ENCODE measurements at places on chromosomes 3 and 15.

DNA sequence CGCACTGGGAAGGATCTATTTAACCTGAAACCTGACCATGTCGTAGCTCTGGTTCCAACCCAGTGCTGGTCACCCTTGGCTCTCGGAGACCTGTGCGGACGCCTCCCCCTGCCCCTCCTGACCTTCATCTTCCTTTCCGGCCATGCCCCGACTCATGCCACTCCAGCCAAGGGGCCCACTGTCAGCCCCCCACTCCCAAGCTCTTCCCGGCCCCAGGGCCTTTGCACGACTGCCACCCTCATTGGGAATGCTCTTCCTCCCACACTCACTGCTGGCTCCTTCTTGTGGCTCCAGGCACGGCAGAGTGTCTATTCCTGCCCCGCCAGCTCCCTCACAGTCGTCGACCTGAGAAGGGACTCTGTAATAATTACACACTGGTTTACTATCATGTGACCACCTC lies 9.4 kb upstream of the IQSEC1 start:
- no peak for DNase-seq

DNA sequence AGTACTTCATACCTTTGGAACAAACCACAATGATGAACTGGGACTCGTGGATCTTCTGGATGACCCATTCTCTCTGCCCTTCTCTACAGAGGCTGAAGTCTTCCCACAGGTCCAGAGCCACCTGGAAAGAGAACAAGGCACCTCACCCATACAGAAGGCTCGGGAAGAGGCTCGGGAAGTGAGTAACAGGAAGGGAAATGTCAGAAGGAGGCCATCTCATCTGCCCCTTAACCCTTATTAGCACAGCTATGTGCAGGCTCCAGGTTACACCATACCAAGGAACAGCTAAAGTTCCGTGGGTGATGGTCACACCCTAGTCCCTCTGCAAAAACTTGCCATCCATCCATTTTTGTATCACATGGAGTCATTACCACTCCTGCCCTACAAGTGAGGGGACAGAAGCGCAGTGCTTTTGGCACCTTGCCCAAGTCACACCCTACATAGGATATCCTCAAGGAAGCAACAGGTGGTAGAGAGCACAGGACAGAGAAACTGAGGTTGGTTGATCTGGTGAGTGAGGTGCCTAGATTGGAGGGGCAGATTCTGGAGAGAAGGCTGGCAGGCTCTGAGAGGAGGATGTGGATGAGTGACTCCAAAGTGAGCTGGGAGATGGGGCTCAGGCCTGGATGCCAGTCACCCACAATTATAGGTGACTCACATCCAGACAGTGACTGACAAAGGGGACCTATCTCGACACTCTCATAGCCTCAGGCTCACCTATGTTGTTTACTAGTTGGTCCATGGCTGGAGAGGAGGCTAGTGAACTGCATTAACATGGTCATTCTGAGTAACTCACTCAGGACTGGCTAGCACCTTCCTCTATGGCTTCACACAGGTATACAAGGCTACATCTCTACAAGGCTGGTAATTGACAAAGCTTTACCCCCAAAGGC lies 38.2 kb downstream of the SPATA12 start:
- no peak for DNase-seq

- DNase-seq: no peak
These were observed 603.5 kb downstream of the MECOM start for GRCh38 chr3:169060037-169060436.

DNA sequence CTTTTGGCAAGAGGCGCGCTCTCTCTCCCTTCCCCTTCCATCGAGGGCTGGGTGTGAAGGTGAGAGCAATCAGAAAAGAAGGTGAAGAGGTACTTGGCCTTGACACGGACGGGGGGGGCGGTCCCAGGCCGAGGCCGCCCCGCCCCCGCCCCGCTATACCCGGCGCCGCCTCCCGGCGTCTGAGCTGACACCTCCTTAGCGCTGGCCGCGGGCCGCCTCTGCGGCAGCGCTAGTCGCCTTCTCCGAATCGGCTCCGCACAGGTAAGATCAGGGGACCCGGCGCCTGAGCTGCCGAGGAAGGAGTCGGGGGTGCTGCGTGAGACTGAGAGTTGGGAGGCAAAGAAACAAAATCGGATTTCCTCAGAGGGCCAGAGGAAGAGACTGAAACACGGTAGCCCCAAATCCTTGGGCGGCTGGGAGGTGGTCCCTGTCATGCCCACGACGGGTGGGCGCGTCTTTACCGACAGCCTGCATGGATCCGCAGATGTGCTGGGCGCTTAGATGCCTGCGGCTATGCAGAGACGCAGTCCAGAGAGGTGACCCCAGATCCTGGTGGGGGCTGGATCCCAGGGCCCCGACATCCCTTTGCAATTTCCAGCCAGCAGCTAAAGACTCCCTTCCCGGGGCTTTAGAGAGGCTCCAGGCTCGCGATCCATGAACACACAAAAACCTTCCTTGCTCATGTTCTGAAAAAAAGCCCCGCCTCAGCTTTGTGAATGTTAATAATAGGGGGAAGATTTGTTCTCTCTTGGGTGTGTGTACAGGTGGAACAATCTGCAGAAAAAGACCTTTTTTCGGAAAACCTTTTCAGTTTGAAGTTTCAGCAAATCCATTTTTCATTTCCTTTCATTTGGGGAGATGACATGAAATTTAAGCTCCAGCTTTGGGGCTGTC lies at the start of gene ENTPD3:
TSS of gene ENTPD3 (plus strand) at position 184 of the 894 bp plus-strand sequence. CDS start 874 bp downstream, outside the sequence.
- peak; percentile 29 for DNase-seq

GRCh38 chr15:76577879-76578512 lies 241.4 kb downstream of the ISL2 start:
- no peak for DNase-seq

- no peak for DNase-seq
These were observed 3.4 kb upstream of the COL7A1 start for GRCh38 chr3:48598323-48599076.

GRCh38 chr3:117674321-117674720 lies 964.7 kb downstream of the TUSC7 start:
- DNase-seq: no peak

DNA sequence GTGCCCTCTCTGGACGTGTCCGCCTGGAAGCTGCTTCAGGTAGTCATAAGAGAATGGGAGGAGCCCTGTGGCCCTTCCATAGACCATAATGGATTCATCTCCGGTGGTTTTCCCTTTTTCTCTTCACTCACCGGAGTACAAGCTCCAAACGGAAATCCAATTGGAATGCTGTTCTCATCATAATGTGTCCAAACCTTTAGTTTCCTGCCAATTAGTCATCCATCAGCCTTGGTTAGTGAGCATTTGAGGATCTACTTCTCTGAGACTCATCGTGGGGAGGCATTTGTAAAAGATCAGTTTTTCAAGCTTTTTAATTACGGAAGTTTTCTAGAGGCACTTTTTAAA lies 34.9 kb downstream of the ABHD2 start:
- no peak for DNase-seq

GRCh38 chr3:13007251-13007941 lies 65.8 kb downstream of the IQSEC1 start:
- DNase-seq: peak; percentile 65

DNA sequence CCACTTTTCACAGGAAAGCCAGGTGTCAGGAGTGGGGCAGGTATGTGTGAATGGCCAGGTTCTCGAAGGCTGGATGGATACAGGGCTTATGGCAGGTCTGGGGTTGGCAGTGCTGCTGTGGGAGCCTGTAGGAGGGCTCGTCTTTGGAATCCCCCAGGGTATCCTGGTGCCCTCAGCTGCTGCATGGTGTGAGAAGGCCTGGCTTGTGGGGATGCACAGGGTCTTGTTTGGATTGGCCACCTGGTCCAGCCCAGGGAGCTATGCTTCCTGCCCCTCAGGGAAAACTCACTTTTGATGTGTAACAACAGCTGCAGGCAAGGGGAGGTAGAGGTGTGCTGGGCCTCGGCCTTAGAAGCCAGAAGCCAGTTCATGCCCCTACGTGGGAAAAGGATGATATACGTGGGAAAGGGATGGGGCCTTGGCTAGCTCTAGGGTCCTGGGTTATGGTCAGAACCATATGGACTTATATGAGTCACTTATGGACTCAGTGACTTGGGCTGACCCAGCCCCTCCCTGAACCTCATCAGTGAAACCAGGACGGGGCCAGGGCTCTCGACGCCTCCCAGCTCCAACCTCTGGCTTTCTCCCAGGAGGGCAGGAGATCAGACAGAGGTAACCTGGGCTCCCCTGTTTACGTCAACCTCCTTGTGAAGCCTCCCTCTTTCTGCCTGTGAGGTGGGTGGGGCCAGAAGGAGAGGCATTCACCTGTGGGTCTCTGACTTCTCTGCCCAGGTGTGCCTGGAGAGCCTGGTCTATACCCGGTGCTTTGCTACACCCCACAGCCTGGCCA lies 37.8 kb upstream of the CSPG4 start:
- no peak for DNase-seq

GRCh38 chr3:4849739-4850138 lies 129.5 kb upstream of the BHLHE40 start:
- no peak for DNase-seq

- DNase-seq: no peak
These were observed 220.8 kb upstream of the ATP10A start for GRCh38 chr15:26083896-26084295.

- DNase-seq: no peak
These were observed 43.5 kb upstream of the RAF1 start for GRCh38 chr3:12707449-12707848.

- no peak for DNase-seq
These were observed 27.3 kb upstream of the CCDC50 start for GRCh38 chr3:191301782-191302411.

- DNase-seq: no peak
These were observed 226.6 kb upstream of the LRRFIP2 start for GRCh38 chr3:37400945-37401344.

GRCh38 chr3:9750556-9751411 lies 1.0 kb downstream of the OGG1 start:
- DNase-seq: peak; percentile 26

- DNase-seq: no peak
These were observed 77.7 kb upstream of the ROBO1 start for GRCh38 chr3:79845546-79845945.

- no peak for DNase-seq
These were observed 287.8 kb upstream of the WNT5A start for GRCh38 chr3:55774856-55775255.

DNA sequence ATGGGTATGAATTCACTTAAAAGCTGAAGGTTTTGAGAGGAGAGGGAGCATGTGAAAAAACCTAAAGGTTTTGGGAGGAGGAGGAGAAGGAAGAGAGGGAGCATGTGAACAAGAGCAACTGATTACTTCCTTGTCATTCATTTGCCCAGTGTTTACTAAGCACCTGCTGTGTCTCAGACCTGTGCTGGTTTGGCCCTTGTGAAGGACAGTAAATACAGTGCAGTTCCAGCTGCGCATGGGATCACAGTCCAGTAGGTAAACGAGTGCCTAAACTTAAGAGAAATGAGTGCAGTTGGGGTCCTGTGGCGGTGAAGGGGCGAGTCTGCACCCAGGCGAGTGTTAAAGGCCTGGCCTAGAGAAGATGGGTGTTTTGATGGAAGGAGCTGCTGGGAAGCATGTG lies 38.6 kb downstream of the IGF1R start:
- no peak for DNase-seq

DNA sequence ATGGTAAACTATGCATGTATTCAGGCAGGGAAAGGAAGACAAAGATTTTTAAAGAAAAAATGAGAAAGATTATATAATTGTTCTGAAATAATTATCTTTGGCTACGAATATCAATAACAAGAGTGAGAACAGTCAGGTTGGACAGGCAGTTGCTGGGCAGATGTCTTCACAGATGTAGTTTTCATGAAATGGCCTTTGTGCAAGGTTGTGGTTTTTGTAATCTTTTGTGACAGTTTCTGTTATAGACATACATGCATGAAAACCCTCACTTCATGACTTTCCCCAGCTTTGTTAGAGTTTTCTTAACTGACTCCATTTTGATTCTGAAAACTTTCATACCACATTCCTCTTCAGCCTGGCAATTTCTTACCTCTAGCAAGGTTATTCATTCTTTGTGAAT lies 34.9 kb upstream of the SLC25A36 start:
- DNase-seq: no peak

GRCh38 chr15:89632563-89633430 lies 22.5 kb downstream of the KIF7 start:
- DNase-seq: no peak

- DNase-seq: no peak
These were observed 26.7 kb downstream of the KCNMB2 start for GRCh38 chr3:178562947-178563232.

DNA sequence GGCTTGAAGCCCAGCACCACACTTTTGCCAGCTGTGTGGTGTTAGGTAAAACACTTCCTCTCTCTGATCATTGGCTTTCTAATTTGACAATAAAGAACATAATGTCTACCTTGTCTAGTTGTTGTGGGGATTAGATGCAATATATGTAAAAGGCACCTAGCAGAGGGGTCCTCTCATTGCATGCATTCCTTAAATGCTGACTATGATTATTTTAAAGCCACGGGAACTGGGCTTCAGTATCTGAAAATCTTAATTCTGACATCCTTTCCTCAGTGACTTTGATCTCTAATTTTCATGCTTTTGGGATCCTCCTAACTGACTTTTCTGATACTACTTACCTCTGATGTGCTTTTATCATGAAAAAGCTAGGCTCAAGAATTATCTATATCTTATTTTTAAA lies 596.3 kb downstream of the TAFA4 start:
- no peak for DNase-seq

DNA sequence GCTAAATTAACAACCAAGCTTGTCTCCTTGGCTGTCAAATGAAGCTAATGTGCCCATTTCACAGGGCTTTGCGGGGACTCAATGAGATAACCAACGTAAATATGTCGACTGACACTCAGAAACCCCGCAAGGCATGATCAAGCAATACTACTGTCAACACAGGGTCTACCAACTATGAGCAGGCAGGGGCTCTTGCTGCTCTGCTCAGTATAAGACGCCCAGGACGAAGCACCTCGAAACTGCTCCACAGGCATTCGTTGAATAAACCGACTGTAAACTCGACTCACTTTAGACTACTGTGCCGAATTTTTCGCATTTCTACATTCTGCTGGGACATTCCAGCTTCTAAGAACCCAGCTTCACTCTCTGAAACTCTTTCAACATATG lies 55.0 kb downstream of the FEZF2 start:
- DNase-seq: no peak

GRCh38 chr3:53773611-53774368 lies 72.4 kb downstream of the CHDH start:
- DNase-seq: no peak

DNA sequence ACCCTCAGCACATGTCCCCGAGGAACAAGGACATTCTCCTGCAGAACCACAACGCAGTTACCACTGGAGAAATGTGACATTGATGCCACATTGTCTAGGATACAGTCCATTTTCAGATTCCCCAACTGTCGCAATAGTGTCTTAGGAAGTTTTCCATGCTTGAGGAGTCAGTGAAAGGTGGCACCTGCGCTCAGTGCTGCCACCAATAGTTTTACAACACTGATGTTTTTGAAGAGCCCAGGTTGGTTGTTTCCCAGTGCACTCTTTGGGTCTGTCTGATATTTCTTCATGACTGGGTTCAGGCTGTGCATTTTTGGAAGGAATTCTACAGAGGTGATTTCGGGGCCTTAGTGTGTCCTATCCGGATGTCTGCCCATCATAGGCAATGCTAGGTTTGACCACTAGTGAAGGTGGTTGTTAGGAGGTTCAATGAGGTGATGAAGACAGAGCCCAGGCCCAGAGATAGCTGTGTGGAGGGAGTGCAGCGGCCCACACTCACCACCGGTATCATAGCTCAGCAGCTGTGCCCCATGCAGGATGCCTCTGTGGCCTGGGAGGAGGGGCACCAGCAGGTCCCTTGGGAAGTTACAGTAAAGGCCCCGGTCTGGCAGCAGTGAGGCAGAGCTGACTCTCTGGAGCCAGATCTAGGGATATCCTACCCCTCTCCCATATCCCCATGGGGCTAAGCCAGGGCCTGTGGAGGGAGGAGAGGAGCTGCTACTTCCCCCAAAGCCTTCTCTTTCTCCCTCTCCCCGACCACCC lies 96.6 kb downstream of the DNAJB8 start:
- DNase-seq: no peak

- DNase-seq: no peak
These were observed 18.2 kb upstream of the CPNE9 start for GRCh38 chr3:9685216-9686049.

Measured in hematopoietic multipotent progenitor cell treated with erythropoietin and hydrocortisone succinate and interleukin-3 and kit ligand, for 8 days (in vitro differentiated cells).